Stimulated activated CD4-positive, alpha-beta T cell treated with anti-CD3 and anti-CD28 coated beads, Interleukin-12 subunit alpha, Interleukin-12 subunit beta, amount 100 ng/mL, for 48 hours (primary cell): ENCODE measurements at places on chromosomes 12 and 14.

DNA sequence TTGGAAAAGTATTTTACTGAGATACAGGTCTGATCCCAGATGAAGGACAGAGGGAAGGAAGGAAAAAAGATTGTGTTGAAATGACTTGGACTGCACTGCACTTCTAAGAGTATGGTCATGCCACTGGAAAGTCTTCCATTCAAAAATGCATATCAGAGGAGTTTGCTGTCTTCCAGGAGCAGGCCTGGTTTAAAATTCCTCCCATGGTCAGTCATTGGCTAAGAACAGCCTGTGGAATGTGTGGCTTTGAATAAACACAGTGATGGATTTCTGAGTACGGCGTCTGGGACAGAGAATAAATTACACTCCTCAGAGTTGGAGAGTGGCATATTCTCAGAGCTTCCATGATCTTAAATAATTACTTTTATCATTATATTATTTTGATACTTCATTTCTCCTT lies 245.8 kb upstream of the PDZRN4 start:
- DNase-seq, result no peak

- no peak for DNase-seq
Observed at GRCh38 chr12:132006056-132006680, 56.4 kb downstream of the EP400 start.

DNA sequence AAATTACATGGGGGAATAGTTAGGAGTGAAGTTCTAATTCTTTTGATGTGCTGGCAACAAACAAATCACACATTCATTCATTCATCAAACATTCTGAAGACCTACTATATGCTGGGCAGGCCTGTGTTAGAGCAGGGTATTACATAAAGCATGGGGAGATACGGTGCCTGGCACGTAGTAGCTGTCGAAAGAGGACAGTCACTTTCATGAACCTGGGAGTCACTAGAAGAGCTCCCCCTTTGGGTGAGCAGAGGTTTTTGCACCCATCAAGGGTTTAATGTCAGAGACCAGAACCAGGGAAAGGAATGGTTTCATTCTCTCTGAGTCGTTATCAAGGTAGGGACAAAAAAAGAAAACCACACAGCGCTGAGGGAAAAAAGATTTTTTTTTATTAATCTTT lies 10.0 kb downstream of the LHX5 start:
- no peak for DNase-seq

DNA sequence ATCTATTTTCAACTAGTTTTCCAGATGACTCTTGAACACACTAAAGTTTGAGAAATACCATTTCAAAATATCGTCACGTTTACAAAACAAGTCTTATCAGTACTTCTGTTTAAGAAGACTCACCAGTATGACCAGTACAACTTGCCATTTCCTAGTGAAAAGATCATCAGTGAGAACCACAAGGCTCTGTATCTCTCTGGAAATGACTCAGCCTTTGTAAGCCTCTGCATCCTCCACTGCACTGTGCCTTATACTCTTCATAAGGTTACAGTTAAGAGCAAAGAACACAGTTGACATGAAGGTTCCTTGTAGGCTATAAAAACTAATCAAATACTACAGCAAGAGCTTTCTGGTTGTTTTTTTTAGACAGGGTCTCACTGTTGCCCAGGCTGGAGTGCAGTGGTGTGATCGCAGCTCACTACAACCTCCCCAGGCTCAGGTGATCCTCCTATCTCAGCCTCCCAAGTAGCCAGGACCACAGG lies 5.7 kb upstream of the VTI1B start:
- no peak for DNase-seq

DNA sequence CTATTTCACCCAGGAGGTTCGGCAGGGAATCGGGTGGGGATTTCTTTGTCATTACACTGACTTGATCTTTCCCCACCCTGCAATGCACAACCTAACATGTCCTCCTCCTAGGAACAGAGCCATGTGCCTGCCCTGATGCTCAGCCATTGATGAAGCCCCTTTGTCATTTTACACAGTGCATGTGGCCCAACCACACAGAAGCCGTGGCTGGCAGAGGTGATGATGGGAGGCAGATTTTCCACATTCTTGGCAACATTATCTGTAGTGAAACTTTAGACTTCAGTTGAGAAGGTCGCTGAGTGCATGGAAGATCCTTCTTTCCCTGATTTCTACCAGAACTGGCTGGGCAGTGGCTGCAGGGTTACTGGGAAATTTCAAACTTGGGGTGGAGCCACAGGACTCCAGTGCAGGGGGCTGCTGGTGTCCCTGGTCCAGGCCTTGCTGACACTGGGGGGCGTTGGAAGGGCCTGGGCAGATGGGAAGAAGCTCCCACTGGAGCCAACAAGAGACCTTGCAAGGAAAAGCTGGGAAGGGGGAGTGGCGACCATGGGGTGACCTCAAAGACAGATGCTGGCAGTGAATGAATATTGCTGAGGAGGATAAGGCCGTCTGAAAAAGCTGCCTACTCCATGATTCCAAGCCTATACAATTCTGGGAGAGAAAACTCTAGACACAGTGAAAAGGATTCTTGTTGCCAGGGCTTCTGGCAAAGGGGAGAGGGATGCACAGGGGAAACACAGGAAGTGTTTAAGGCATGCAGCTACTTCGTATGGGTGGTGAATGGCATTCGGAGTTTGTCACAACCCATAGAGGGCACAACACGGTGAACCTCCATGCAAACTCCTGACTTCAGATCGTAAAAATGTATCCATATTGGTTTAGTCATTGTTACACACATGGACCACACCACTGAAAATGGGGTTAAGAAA lies 41.8 kb upstream of the P2RX7 start:
- no peak for DNase-seq

DNA sequence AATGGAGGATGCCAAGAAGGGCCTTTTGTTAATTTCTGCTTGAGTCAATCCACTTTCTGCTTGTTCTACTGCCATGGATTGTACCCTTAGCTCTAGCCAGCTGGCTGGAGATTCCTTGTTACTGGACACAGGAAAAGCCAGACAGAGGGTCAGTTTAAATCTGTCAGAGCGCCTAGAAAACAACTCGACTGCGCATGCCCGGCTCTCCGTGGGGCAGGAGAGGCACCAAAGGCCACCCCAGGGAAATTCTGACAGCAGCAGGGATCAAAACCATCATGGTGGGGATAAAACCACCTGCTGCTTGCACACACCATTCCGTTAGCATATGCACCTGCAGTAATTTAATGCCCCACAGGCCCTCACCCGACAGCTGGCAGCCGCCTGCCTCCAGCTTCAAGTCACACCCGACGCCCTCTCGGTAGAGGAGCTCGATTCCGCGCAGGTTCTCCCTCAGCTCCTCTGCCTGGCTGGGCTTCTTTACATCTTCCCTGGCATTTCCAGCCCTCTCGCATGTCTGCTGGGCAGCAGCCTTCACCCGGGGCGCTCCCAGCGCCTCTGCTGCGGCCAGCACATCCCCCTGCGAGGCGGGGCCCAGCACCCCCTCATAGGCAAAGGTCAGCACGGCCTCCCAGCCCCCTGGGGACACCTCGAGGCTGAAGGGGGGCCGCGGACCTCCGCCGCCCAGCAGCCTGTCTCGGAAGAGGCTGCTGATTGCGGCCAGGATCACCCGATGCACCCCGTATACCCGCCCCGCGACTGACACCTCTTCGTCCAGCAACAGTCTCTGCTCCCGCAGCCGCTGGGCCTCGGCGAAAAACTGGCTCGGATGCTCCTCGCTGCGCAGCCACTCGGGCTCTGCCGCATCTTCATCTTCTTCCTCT lies 1.0 kb downstream of the KLHL33 start:
- no peak for DNase-seq

GRCh38 chr12:107514887-107515445 lies 170.6 kb upstream of the PWP1 start:
- DNase-seq, result no peak

DNA sequence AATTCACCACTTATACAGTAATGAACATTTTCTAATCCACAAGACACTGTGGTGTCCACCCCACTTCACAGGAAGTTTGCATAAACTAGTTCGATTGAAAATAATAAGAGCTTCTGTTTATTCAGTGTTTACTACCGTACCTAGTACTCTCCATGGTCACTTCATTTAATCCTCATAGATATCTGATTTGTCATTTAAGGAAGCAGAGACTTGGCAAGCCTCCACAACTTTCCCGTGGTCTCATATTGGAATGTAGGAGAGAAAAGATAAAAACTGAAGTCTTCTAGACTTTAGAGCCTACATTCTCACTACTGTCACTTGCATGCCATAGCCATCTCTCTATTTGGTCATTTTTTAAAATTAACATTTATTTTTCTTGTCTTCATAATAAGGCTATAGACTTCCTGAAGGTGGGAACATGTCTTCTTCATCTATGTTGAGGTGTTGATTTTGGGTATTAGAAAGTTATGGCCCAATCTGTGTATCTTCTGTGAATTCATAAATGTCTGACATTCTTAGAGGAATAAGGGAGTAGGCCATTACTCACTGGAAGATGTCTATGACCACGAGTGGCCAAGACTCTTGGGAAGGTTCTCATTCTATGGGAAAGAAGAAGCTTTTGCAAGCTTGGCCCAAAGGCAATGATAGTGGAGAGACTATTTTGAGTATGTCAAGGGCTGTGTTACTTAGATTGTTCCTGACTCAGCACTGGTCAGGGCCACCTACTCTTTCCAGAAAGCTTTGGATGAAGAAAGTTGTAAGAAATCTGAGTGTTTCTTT lies 423.7 kb downstream of the LRIG3 start:
- no peak for DNase-seq

DNA sequence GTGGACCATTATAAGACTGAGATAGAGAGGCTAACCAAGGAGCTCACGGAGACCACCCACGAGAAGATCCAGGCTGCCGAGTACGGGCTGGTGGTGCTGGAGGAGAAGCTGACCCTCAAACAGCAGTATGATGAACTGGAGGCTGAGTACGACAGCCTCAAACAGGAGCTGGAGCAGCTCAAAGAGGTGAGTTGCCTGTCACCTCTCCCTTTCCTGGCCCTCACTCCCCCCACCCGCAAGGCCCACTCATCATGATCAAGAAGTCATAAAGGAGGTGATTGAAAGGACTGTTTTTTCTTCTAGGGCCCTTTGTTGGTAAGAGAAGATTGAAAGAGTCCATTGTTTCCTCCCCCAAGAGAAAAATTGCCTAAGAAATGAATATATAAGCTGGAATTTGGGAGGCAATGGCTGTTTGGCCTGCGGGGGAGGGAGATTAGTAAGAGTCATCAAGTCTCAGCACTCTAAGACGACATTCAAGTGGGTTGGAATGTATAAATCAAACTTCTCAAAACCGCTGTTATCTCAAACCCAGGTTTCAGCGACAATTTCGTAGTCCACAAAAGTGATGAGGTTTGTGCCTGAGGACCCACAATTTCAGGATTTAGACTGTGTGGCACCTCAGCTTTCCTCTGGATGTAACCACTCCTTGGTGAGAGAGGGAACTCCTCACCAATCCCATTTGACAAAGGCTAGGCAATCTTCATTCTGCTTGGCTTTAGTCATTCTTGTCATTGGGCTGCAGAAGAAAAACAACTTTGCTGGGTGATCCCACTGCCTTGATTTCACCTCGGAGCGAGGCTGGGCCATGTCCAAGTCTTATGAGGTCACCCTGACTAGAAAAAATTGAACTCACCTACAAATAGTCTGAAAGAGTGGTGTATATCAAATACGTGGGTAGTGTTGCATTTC lies 966 bp downstream of the BICD1 start:
- DNase-seq, result peak; percentile 12

DNA sequence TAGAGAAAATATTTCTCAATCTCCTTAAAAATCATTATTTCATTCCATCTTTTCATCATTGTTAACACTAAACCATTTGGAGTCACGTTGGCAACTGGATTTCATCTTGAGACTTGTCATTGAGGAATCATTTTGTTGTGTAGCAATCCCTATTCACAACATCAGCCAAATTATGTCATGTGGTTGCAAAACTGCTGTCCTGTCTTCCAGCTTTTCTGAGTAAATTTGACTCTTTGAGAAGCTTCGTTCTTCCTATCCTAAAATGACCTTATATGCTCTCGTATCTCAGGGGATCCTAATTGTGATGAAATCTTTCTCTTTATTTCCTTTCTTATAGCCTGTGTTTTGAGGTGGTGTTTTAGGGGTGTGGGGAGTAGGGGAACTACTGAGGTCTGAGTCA lies 30.6 kb upstream of the KICS2 start:
- DNase-seq, result no peak

DNA sequence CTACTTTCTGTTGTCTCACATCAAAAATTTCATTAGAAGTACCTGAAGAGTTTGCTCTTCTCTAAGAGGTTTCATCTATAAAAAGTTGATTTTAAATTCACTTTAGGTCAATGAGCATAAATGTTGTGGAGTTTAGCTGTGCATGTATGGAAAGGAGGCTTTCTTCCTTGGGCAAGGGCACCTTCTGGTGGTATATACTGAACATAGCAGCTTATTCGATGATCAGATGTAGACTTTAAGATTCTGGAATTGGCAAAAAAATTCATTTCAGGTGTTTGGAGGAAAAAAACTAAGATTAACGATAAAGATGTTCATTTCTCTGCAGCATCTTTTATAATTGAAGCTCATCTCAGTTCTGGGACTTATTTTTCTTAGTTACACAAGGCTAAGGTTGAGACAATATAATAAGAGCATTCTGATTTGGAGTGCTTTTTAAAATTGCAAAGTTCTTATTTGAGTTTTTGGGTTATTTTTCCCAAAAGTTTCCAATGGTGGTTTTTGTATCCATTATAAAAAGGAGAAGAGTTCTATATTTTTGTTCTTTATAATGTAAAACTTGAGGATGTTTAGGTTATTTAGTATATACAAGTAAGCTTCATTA lies 46.8 kb downstream of the TMEM117 start:
- DNase-seq, result peak; percentile 24

- no peak for DNase-seq
Observed at GRCh38 chr12:91973813-91974212, 171.8 kb downstream of the BTG1 start.

DNA sequence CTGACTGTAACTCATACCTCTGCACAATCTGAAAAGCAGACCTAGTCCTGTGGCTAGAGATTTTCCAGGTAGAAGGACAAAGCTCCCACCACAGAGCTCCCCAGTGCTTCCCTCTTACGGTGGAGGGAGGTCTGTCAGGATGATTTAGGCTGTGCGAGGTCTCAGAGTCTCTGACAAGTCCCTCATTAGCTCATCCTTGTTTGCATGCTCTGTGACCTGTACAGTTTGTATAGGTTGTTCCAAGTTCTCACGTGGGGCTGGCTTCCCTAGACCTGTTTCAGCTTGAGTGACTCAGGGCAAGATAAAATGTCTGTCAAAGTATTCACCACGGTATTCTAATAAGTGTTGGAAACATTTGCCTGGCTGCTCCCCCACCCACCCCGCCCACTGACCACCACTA lies 34.8 kb downstream of the ASCL1 start:
- DNase-seq, result no peak

GRCh38 chr14:34750670-34751069 lies 36.3 kb upstream of the CFL2 start:
- DNase-seq, result no peak

DNA sequence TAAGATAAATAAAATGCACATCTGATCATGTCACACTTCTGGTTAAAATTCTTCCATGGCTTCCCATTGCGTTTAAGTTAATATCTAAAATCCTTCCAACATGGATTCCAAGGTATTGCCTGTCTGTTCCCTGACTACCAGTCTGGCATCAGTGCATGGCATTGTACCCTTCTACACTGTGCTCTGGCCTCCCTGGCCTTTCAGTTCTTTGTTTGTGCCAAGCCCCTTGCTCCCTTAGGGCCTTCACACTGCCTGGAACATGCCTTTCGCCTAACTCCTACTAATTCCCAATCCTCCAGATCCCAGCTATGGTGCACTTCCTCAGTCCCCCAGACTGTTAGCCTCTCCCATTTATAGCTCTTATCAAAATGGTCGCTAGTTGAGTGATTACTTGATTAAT lies 6.3 kb downstream of the CIPC start:
- no peak for DNase-seq

GRCh38 chr12:19166387-19166786 lies 36.9 kb downstream of the PLEKHA5 start:
- no peak for DNase-seq
